Omental fat pad (tissue), 4 donors: ENCODE measurements at places on chromosomes 1 and 21. TPM values are rescaled to one million over a fixed set of nuclear protein-coding genes. Genes with fewer than 3 reads are reported as not detected.

SAMSN1 gene
- 48.4 TPM for total RNA-seq

NUDC gene
- total RNA-seq = 35.5 TPM

LAD1 gene
- total RNA-seq = 0.19 TPM

OR6K3 gene
- total RNA-seq = not detected

AMY1B gene
- total RNA-seq = not detected

TFAP2E gene
- 0.63 TPM for total RNA-seq

FAM151A gene
- total RNA-seq = not detected

TAS1R3 gene
- total RNA-seq = 0.32 TPM

PPP1R15B gene
- total RNA-seq = 66.2 TPM

DDAH1 gene
- total RNA-seq = 11.2 TPM

IVNS1ABP gene
- 152 TPM for total RNA-seq

NEXN gene
- total RNA-seq = 14.7 TPM

HLX gene
- 46.7 TPM for total RNA-seq

FCRLB gene
- 1.0 TPM for total RNA-seq

FCRL2 gene
- 0.56 TPM for total RNA-seq

CHD1L gene
- 19.1 TPM for total RNA-seq

CRNN gene
- total RNA-seq = not detected

CR2 gene
- total RNA-seq = 0.12 TPM

DIRAS3 gene
- not detected for total RNA-seq

CYP4A22 gene
- 5.8 TPM for total RNA-seq

DNM3 gene
- 4.9 TPM for total RNA-seq

MECR gene
- 29.4 TPM for total RNA-seq

FALEC gene
- total RNA-seq = not detected

DPT gene
- total RNA-seq = 293 TPM

MRPS14 gene
- 14.9 TPM for total RNA-seq

UBL4B gene
- total RNA-seq = 0.46 TPM

HSPA6 gene
- 8.2 TPM for total RNA-seq

TEX38 gene
- not detected for total RNA-seq

LCE1B gene
- not detected for total RNA-seq

ASTN1 gene
- total RNA-seq = 1.2 TPM

RBP7 gene
- 96.8 TPM for total RNA-seq

MXRA8 gene
- total RNA-seq = 78.2 TPM

ARHGAP30 gene
- total RNA-seq = 32.3 TPM

DNAI4 gene
- total RNA-seq = 8.8 TPM

PROK1 gene
- 0.50 TPM for total RNA-seq

CHIT1 gene
- total RNA-seq = 2.0 TPM

FCRL3 gene
- total RNA-seq = not detected

PLEKHA6 gene
- 4.3 TPM for total RNA-seq

GSTM5 gene
- total RNA-seq = 6.6 TPM

PRKAA2 gene
- 1.8 TPM for total RNA-seq

ERICH3 gene
- 0.24 TPM for total RNA-seq

RNU1-3 gene
- under 0.01 TPM for total RNA-seq

ADAMTS5 gene
- 28.4 TPM for total RNA-seq
